ENCODE measurements at places on chromosomes 11 and 22.

DNA sequence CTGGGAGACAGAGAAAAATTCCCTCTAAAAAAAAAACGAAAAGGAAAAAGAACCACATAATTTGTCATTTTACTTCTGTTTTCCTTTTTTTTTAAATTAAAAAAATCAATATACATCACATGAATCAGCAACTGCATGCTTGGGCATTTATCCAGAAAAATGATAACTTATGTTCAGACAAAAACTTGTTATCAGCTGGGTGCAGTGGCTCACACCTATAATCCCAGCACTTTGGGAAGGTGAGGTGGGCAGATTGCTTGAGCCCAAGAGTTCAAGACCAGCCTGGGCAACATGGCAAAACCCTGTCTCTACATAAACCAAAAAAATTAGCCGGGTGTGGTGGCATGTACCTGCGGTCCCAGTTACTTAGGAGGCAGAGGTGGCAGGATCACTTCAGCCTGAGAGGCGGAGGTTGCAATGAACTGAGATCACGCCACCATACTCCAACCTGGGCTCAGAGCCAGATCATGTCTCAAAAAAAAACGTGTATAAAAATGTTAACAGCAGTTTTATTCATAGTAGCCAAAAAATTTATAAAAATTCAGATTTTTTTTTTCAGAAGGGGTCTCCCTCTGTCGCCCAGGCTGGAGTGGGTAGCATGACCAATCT lies 28.5 kb downstream of the AMBRA1 start:
- DNase-seq: no peak

DNA sequence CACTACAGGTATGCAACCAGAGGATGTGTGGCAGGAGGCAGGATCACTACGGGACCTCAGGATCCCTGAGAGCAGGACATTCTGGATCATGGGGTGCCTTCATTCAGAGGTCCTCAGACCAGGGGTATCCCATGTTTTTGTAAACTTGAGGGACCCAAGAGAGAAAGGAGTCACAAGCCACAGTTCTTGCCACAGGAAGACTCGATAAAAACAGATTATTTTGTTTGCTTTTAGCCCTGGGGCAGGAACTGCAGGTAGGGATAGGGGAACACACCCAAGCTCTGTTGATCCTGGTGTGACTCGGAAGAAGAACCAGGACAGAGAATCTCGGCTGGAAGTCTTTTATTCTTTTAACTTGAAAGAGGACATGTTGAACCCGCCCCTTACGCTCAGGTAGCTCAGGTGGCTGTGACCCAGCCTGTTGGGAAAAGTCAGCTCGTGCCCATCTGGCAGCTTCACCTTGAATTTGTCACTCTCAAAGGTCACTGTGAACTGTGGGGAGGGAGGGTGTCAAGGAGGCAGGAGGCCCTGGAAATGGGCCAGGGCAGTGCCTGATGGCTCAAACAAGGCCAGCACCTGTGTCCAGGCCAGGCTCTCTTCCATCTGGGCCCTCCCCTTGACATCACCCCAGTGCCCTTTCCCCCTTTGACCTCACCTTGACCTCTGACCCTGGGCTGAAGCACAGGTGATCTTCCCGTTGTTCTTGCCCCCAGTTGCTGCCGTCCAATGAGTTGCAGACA lies 9.8 kb downstream of the LGALS2 start:
- DNase-seq: no peak

DNA sequence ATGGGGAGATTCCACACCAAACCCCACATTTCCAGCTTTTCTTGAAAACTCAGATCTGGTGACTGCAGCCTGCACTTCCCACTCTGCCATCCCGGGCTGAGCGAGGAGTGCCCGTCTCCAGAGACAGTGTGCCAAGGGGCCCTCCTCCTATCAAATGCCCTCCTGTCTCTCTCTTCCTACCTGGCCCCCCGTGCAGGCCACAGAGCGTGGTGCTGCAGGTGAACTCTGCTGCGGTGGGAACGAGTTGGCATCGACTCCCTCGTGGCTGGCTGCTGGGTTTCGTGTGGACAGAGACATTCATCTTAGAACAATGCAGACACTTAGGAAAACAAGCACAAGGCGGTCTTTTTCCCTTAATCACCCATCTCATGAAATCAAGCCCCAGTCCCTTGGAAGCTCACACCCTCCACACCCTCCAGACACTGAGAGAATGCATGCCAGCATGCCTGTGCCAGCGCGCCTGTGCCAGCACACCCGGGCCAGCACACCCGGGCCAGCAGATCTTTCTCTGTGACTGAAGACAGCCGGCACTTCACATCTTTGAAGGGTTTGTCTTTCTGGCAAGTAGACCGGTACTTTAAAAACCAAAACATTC lies 65.0 kb downstream of the PARVB start:
- peak; percentile 49 for DNase-seq

DNA sequence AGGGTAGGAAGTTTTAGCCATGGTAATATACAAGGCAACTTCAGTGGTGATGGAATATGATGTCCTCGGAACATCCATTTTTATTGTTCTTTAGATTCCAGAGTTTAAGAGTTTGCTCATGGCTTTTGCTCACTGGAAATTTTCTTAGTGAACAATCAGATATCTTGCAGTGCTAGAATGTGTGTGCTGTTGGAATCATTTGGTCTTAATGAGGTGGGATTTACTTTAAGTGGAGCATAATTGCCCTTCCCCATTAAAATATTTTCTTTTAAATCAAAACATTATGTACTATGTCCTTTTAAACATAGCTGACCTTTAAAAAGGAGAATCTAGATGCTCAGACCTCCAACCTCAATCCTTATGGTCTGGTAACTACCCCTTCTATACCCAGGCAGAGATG lies 77.3 kb upstream of the LDLRAD3 start:
- DNase-seq: no peak

DNA sequence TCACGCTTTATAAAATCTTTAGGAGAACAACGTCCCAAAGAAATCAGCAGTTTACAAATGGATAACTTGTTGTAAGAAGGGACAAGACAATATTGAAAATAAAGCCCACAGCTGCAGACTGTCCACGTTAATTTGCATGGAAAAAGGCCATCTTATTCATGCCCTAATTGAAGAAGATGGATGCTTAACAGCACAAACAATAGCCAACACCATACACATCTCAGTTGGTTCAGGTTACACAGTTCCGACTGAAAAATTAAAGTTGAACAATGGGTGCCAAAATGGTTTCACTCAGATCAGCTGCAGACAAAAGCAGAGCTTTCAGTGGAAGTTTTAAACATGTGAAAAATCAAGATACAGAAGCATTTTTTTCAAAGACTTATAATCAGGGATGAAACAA lies 314.2 kb downstream of the RAB38 start:
- no peak for DNase-seq

DNA sequence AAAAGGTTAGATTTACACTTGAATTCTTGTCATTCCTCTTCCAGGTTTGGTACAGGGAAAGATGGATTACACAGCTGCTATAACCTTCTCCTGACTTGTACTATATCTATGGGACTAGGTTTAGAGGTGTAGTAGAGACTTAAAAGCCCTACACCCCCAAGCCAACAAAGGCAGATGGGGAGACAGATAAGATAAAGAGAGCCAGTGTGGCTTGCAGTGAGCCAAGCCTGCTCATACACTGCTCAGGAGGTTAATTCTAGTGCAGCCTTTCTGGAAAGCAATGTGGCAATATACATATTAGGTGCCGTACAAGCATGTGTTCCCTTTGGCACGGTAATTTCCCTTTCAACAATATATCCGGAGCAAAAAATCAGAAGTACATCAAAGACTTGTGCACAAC lies 10.8 kb downstream of the SIK3 start:
- DNase-seq: no peak

DNA sequence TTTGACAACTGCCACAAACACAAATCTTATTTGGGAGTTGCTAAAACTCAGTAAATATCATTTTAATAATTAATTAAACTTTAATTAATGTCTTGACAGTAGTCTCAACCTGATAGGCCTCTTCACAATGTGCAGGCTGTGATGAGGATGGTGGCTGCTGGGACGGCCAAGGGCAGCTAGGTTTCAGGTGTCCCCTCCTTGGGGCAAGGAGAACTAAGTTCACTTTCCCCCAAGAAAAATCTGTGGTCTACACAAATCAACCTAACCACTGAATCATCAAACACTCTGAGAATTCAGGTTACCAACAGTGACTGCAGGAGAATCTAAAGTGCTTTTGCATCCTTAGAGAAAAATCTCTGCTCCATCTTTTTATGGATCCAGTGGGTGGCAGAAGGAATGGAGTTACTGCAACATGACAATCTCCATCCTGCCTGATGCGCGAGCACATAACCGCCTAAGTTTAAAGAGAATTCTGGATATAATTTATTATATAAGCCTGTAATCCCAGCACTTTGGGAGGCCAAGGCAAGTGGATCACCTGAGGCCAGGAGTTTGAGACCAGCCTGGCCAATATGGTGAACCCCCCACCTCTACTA lies 289.7 kb downstream of the KIRREL3 start:
- DNase-seq: no peak

GRCh38 chr11:33891714-33892327 lies at the start of gene LMO2:
Gene LMO2 (minus strand): TSS chr11:33892076. CDS start chr11:33869716, 22,360 bp downstream.
- no peak for DNase-seq

GRCh38 chr22:50269970-50270665 lies at the start of gene MAPK11:
Gene MAPK11 (minus strand): TSS chr22:50270380. CDS start chr22:50270292, 88 bp downstream.
- DNase-seq: peak; percentile 86

- DNase-seq: no peak
Measured at GRCh38 chr22:18974477-18975180, 38.5 kb upstream of the PRODH start.

- DNase-seq: no peak
Measured at GRCh38 chr11:19225123-19225522, 15.6 kb downstream of the E2F8 start.

DNA sequence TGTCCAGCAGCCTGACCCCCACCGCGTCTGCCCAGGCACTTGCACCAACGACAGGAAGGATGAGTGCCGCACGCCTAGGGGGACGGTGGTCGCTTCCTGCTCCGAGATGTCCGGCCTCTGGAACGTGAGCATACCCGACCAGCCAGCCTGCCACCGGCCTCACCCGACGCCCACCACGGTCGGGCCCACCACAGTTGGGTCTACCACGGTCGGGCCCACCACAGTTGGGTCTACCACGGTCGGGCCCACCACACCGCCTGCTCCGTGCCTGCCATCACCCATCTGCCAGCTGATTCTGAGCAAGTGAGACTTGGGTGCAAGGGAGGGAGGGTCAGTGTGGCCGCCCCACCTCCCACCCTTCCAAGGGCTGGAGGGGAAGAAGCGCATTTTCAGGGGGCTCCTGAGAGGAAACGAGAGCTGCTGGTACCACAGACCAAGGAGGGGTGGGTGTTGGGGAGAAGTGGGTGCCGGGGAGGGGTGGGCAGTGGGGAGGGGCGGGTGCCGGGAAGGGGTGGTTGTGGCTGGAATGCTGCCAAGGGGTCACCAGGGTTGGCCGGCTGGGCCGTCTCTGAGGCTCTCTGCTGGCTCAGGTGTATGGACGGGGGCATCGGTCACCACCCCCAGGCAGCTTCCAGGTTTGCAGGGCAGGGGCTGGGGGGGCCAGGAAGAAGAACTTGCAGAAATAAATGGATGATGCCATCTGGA lies 27.7 kb upstream of the MUC5B start:
- DNase-seq: no peak

DNA sequence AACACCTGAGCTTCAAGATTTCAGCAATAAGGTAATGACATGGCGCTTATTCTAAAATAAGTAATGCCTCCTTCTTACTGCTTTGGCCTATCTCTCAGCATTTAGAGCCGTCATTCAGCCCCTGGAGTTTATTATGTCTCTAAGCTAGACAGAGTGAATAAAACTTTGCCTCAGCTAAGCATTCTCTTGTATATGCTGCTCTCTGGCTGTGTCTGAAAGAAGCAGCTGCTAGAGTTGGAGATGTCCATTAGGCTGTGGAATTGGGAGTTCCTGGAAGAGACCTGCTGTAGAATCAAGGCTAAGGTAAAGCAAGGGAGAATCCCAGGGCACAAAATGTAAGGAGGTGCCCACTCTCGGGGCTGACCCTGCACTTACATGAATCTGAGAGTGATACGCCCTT lies 35.5 kb upstream of the TTC12 start:
- no peak for DNase-seq

GRCh38 chr11:64870893-64871466 lies 7.4 kb downstream of the EHD1 start:
- DNase-seq: no peak

DNA sequence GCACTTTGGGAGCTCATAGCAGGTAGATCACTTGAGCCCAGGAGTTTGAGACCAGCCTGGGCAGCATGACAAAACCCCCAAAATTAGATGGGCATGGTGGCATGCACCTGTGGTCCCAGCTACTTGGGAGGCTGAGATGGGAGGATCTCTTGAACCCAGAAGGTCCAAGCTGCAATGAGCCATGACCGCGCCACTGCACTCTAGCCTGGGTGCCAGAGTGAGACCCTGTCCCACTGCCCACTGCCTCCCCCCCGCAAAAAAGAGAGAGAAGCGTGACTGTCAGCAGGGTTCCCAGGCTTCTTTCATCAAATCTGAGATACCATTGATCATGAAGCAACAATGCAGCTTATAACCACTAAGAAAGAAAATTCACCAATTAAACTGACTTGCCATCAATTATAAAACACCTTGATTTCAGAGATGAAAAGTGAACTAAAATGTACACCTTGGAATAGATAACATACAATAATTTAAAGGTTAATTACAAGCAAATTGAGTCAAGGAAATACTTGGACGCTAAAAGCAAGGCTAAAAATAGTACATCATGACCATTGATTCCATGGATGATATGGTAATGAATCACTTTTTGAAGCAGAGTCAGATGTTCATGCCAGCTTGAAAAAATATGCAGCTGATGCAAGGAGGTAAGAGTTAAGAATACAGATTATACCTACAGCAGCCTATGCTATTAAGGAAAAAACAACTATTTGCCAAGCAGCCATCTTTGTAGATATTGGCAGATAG lies 90.8 kb upstream of the ALKBH3 start:
- peak; percentile 9 for DNase-seq

- DNase-seq: no peak
Measured at GRCh38 chr11:21602699-21603098, 590.2 kb upstream of the ANO5 start.

DNA sequence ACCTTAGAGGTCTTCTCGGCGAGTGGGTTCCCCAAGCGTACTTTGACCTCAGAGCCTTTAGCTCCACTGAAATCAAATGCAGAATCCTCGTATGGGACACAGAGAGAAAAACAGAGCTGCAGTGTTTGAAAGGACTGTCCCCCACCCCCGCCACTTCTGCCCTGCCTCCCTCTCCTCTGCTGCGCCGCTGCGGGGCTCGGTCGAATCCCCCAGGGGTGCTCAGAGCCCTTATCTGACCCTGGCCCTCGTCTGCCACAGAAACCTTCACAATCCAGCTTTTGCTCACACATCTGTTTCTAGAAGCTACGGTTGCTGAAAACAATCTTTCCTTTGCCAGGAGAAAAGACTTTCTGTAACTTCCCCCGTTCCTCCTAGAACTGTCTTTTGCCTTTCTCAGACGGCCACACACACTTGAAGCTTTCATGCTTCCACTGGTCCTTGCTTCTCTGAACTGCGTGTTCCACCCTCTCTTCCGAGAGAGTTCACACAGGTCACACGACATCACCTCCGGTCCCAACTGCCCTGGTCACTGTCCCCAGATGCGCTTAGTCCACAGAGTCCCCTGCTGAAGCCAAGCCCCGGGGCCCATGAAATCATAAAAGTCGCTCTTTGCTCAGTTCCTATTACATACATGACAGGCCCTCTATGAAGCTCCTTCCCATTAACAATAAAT lies 3.7 kb downstream of the SMIM35 start:
- no peak for DNase-seq
